ENCODE measurements at places on chromosomes 5 and 9. TPM values are rescaled to one million over a fixed set of nuclear protein-coding genes. Genes with fewer than 3 reads are reported as not detected.

CORO2A gene
- 1.8 TPM for total RNA-seq

DNAJA1 gene
- 234 TPM for total RNA-seq

CDKN2B gene
- not detected for total RNA-seq

WDR55 gene
- total RNA-seq, result 27.3 TPM

SOHLH1 gene
- 0.05 TPM for total RNA-seq

FAM221B gene
- not detected for total RNA-seq

MYOZ3 gene
- total RNA-seq, result 0.06 TPM

ZDHHC11B gene
- 1.5 TPM for total RNA-seq

FOXD4L4 gene
- total RNA-seq, result 0.13 TPM

CMBL gene
- 22.4 TPM for total RNA-seq

ZNF883 gene
- total RNA-seq, result 0.65 TPM

SHISAL2B gene
- total RNA-seq, result not detected

CCDC183 gene
- 0.19 TPM for total RNA-seq

C9orf50 gene
- not detected for total RNA-seq

TAL2 gene
- total RNA-seq, result 0.12 TPM

All from A549 treated with AZD2906 at 1 μM for 4 hours (cell line).